IMR-90 (cell line): ENCODE measurements at places on chromosomes 4 and X. TPM values are rescaled to one million over a fixed set of nuclear protein-coding genes. Genes with fewer than 3 reads are reported as not detected.

DNA sequence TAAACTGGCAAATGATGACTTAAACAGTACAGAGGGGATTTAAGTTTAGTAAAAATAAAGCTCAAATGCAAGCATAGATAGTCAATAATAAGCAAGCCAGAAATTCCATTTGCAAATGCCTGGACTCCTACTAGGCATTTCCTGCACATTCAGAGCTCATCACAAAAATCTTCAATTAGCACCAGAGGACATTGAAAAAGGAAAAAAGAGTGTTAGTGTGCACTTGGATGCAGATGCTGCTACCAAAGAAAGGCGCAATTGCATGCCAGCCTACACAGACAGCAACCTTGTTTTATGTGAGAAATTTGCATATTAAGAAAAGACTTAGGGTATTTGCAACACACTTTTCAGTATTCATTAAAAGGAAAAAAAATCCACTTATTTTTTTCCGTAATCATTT is 282.1 kb downstream of the GRIA2 start:
- no peak for DNase-seq

DNA sequence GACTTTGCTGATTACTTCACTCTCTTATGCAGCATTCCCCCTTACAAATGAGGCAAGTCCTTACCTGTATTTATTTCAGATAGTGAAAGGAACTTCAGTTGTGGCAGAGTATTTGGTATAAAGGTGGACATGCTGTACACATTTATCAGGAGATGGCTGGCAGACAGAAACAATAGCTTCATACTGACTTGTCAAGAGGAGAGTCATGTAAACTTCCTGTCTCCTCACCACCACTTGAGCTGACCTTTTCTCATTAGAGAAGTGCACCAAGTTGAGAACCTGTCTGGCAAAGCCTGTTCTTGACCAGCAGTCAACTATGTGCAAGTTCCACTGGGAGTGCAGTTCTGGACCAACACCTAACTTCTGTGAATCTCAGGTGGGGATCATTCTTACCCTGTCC is 80.8 kb downstream of the LARP1B start:
- DNase-seq: no peak

- DNase-seq: peak; percentile 65
These were observed 64.5 kb upstream of the STX18 start for GRCh38 chr4:4606321-4606720.

DNA sequence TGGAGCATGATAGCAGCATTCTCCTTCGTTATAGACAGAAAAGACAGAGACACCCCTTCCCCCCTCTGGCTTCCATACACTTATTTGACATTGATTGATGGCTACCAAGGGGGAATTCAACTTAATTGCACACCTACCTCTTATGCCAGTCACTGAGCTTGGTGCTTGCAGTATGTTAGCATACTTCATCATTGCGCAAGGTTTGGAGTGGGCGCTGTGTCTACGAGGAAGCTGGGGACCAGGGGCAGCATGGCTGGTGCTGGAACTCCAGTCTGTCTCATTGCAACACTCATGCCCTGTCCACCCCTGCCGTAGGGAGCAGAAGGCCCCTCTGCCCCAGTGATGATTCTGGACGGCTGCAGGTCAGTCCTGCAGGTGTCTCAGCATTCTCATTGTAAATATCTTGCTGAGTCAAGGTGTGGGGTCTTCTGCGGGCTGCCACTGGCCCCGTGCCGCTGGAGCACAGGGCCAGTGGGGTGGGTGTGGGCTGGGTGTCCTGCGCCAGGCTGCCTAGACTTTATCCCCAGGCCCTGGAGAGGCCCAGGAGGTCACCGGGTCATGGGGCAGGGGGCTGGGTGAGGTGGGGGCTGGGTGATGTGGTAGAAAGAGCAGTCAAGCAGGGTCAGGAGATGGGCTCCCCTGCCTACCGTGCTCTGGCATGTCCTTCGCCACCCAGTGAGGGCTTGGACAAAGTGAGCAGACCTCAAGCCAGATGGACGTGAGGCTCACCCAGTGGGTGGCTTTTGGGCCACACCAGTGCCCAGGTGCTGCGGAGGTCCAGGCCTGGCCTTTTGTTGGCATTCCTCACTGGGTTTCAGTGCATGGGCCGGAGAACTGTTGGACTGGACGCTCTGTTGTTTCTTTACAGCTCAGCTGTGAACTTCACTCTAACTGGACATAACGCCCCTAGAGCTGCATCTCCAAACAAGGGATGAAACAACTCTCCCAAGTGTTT is 85.5 kb downstream of the PSAPL1 start:
- DNase-seq: no peak

DNA sequence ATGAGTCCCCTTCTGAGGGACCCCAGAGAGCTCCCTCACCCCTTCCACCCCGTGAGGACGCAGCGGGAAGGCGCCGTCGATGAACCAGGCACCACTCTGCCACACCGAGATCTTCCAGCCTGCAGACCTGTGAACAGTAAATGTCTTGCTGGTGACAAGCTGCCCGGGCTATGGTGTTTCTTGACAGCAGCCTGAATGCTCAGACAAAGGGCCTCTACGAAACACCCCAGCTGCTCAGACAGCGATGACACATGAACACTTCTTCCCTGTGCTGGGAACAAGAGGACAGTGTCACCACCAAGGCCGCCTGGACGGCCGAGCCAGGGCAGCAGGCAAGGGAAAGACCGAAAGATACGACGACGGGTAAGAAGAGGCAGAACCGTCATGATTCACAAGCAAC is 30.6 kb upstream of the GTPBP6 start:
- DNase-seq: no peak

DNA sequence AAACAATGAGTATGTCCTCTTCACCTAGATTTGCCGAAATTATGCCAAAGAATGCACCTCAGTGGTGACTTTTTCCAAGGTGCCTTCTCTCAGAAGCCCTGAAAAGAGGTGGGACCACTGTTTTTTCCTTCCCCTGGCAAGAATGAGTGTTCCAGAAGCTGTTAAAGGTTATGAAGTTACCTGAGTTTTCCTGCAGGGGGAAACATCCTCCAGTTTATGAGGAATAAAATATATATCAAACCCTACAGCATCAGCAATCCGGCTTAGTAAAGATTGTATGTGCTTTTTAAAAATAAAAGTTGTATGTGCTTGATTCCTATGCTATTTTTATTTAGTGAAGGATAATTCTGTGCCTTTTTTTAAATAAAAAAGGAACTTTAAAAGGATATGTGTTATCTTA is 73.3 kb downstream of the RBM46 start:
- peak; percentile 4 for DNase-seq

The CSAG3 gene
- not detected in 2 replicates for total RNA-seq

The MAEA gene
- 61.5 and 77.2 TPM in 2 replicates for total RNA-seq

The FAM9C gene
- not detected in 2 replicates for total RNA-seq

The ZNF157 gene
- under 0.01 TPM in 1 of 2 replicates, not detected in the other for total RNA-seq

The UGT2B11 gene
- not detected in 2 replicates for total RNA-seq

The TEX13C gene
- not detected in 2 replicates for total RNA-seq
